ENCODE measurements at places on chromosomes 11 and 22.

DNA sequence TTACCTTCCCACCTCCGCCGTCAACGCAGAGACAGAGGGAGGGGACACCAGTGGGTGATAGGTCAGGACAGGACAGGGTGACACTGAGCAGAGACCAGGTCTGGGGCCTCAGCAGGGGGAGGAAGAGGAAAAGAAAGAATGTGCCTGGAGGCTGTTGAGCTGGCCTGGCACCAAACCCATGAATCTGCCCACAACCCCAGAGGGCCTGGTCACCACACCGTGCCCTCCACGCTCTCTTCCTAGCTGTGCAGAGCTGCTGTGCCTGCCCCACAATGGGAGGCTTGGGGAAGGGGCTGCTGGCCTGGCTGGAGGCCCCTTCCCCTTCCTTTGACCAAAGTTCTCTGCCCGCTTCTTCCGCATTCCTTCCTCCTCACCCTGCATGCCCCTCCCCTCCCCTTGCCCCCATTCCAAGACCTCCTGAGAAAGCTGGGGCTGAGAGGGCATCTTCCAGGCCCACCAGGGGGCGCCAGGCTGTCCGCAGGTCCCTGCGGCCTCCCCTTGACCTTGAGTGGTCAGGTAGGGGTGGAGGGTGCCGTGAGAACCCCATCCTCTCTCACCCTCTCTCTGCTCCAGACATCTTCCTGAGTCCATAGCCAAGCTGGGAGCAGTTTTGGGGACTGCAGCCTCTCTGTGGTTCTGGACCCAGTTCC lies 11.0 kb upstream of the CACNA1I start:
- DNase-seq = no peak

DNA sequence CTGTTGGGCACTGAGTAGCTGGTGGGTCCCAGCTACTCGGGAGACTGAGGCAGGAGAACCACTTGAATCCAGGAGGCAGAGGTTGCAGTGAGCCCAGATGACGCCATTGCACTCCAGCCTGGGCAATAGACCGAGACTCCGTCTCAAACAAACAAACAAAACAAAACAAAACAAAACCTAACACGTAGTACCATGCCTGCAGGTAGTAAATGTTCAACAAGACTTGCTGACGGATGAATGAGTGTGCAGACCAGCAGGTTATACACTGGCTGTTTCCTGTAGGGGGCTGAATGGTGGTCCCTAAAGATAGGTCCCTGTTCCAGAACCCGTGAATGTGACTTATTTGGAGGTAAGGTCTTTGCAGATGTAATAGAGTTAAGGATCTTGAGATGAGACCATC lies 12.8 kb upstream of the MRGPRD start:
- DNase-seq = no peak

- no peak for DNase-seq
Measured at GRCh38 chr11:10302744-10303557, 1.9 kb upstream of the ADM start.

- no peak for DNase-seq
Measured at GRCh38 chr22:35918456-35918855, 110.2 kb downstream of the RBFOX2 start.

GRCh38 chr11:36854875-36855274 lies 256.8 kb upstream of the RAG2 start:
- DNase-seq = no peak

DNA sequence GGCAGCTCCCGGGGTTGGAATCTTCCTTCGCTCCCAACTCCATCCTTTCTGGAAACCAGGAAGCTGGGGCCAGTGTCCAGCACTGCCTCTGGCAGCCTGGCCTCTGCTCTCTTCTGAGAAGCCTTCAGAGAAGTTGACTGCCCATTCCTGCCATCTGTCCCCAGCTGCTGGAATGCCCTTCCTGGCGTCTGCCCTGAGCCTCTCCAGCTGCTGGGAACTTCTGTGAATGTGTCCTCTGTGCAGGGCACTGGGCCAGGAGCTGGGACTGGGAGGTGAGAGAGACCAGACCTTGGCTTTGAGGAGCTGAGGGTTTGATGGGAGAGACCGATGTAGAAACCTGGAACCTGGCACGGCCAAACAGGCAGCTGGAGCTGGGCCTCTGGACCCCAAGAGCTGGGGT lies 5.9 kb upstream of the SOX10 start:
- no peak for DNase-seq

- no peak for DNase-seq
Measured at GRCh38 chr11:112339566-112339965, 78.9 kb upstream of the PLET1 start.

DNA sequence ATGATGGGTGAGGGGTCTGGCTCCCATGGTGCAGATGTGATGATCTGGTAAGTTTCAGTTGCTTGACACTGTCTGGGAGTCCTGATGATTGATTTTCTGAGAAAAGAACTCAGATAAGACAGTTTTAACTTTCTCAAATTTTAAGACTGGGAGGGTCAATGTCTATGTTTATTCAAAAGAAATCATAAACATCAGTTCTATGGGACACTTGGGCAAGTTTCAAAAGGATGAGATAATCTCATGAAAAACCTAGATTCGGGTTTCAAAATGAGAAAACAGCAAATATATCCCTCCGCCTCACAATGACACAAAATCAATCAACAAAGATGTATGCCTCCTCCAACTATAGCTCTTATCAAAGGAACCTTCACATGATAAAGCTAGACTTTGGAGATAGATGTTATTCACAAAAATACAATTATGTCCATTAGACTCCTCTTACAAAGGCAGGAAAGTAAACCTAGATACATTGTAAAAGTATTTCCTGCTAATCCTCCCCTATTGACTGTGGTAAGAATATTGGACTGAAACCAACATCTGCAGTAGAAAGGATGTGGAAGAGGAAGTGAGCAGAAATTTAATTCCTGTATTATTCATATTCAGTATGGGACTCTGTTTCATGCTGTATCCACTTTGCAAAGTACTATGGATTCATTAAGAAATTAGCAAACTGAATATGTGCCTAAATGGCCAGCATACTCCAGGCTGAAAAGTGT lies 21.6 kb downstream of the SVIP start:
- DNase-seq = no peak

GRCh38 chr11:61853698-61854169 lies 25.6 kb downstream of the FADS2 start:
- no peak for DNase-seq

GRCh38 chr11:121968638-121969037 lies 147.4 kb downstream of the BLID start:
- DNase-seq = no peak

DNA sequence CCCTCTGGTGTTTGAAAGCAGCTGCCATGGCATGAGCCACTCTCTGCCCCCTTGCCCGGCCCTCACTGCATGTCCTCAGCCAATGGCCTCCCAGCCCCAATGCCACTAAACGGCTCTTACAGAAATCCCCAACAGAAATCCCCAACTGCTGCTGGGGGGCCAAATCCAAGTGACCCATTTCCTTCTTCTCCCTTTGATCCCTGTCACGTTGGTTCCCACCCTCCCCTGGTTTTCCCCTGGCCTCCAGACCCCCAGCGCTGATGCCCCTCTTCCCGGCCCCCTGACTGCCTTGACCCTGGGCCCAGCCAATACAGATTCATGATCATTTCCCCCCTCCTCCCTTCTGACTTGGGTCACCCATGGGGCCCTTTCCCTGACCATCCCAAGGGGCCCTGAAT lies 30.9 kb downstream of the IGLL1 start:
- no peak for DNase-seq

DNA sequence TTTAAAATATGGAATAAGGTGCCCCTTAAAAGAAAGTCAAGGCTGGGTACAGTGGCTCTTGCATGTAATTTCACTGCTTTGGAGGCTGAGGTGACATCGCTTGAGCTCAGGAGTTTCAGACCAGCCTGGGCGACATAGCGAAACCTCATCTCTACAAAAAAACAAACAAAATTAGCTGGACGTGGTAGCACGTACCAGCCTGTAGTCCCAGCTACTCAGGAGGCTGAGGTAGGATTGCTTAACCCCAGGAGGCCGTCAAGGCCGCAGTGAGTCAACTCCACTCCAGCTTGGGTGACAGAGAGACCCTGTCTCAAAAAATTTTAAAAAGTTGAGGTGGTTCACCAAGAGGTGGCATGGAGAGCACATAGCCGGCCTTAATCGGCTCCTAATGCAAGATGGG lies 17.7 kb upstream of the ADORA2A start:
- no peak for DNase-seq

GRCh38 chr22:27397954-27398342 lies 403.6 kb downstream of the MN1 start:
- no peak for DNase-seq

DNA sequence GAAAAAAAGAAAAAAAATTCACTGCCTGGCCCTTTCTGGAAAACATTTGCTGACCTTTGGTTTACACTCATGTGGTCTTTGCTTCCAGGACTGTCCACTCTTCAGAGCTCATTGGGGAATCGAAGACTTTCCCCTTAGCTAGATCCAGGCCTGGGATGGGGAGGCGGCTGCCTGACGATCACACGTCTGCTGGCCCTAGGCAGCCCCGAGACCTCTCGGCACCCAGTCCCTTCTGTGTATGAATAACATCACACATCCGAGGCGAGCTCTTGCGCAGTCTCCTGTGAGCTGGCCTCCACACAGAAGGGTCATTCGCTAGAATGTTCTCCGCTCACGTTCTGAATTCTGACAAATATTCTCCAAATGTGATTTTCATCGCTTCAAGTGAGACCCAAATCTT lies 25.7 kb upstream of the GAL start:
- DNase-seq = no peak

DNA sequence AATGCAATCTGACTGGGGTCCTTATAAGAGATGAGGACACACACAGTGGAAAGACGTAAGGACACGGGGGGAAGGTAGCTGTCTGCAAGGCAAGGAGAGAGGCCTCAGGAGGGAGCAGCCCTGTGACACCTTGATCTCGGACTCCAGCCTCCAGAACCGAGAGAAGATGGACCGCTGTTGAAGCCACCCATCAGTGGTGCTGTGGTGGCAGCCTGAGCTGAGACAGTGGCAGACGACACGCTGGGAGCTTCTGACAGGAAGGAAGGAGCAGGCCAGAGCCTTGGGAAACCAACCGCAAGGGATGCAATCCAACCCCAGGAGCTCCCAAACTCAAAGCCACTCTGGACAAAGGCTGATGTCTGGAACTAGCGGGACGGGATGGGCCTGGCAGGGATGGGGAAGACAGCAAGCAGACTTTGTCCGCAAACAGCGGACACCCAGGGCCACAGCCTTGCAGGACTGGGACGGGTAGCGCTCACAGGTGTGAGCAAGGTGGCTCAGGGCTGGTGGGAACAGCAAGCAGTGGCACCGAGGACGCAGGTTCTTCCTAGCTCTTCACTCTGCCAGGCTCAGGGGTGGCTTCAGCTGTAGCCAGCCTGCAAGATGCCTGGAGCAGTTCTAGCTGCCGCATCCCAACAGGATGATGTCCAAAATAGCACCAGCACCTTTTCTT lies 10.9 kb downstream of the LTO1 start:
- DNase-seq = no peak

DNA sequence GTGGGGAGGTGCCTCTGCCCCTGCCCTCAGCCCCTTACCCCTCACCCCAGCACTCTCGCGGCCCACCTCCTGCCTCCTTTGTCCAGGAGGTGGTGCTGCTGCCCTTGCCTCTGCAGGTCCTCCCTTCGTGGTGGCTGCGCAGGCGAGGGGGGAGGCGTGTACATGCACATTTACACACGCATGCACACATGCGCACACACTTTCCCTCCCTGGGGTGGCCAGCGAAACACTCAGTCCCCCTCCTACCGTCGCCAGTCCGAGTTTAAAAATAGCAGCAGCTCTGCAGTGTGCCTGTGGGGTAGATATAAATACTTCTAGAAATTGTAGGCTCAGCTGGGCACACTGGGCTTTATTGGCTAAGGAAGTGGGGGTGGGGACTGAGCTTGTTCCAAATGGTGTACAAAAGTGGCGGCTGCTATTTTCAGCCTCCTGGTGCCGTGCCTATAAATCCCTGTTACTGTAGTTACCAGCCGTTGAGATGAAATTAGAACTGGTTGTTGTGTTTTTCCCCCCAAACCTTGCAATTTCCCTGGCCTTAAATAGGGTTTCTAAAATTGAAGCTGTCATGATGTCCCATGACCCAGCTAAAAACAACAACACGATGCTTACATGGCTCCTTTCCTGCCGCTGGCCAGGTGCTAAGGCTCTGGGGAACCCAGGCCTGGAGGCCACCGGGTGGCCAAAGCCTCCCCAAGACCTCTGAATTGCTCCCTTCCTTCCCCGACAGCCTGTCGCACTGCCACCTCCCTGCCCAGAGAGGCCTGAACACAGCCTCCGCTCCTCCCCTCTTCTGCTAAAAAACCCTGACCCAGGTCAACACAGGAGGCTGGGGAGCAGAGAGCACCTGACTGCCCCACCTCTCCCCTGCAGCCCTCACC lies 12.4 kb downstream of the PICK1 start:
- DNase-seq = no peak

GRCh38 chr11:75260396-75261170 lies 20.0 kb downstream of the TPBGL start:
- DNase-seq = no peak

- no peak for DNase-seq
Measured at GRCh38 chr22:29203488-29204454, 1.9 kb upstream of the EMID1 start.

DNA sequence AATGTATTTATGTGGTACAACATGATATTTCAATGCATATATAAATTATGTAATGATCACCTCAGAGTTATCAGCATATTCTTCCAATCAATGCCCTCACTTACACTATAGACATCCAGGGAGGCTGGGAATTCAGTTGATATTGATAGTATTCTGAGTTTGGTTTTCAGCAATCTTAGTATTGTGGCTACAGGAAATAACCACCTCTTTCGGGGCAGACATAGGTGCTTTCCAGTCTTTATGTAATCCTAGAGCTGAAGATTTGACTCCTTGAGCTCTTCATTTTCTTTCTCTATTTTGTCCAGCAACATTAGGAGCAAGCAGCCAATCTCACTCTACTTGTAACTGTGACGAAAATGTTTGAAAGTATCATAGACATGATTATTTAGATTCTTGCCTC lies 712.7 kb upstream of the KIRREL3 start:
- no peak for DNase-seq

GRCh38 chr22:29872989-29873388 lies 10.0 kb upstream of the MTMR3 start:
- no peak for DNase-seq

DNA sequence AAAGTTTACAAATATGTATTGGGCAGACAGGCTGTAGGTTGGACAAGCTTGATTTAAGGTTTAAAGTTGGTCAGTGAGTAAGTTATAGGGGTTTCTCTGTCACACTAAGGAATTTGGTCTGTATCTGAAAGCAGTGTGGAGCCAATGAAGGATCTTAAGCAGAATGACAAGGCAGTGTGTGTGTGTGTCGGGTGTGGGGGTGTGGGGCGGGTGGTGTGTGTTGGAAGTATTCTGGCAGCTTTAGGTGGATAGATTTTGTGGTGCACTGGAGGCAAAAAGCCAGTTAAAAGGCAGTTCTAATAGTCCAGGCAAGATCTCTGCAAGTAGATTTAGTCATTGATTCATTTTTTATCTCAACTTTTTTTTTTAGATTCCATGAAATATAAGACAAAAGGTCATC lies 1006.8 kb upstream of the CCDC90B start:
- no peak for DNase-seq

Data from NCI-H187 treated with DMSO at 0.1 percent for 48 hours (cell line).